AG04450 (cell line): ENCODE measurements at places on chromosomes 2 and 18.

DNA sequence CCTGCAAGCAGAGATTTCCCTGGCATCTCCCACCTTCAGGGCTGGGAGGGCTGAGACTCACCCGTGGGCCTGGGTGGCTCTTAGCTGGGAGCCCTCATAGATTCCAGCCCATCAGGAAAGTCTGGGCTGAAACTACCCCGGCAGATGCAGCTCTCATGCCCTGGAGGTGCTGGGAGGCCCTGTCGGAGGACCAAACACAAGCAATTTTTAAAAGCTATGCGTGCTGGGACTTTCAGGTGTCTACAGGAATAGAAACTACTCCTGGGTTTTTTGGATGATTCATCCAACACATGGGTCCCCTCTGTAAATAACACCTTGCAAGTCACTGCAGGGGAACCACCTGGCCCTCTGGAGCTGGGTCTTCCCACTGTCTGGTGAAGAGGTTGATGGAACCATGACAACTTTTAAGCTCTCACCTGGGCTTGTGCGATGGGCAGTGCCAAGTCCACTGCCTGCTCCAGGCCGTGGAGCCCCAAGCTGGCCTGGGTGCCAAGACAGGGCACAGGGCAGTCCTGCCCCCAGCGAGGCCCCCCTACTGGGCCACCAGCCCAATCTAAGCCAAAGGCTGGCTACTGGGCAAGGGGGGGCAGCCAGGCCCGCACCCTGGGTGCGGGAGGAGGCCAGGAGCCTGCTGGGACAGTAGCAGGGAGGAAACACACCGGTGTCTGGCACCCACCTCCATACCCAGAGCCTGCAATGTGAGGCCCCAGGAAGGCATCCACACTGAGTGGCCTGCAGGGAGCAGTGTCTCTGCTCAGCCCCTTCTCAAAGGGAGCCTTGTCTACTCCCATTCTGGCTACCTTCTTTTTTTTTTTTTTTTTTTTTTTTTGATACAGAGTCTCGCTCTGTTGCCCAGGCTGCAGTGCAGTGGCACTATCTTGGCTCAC, 1.1 kb upstream of the GPR55 start:
- no peak for DNase-seq

- DNase-seq = no peak
Observed at GRCh38 chr2:237542001-237542704, 24.2 kb upstream of the PRLH start.

- DNase-seq = no peak
Observed at GRCh38 chr2:133955169-133955568, 298.7 kb upstream of the MGAT5 start.

DNA sequence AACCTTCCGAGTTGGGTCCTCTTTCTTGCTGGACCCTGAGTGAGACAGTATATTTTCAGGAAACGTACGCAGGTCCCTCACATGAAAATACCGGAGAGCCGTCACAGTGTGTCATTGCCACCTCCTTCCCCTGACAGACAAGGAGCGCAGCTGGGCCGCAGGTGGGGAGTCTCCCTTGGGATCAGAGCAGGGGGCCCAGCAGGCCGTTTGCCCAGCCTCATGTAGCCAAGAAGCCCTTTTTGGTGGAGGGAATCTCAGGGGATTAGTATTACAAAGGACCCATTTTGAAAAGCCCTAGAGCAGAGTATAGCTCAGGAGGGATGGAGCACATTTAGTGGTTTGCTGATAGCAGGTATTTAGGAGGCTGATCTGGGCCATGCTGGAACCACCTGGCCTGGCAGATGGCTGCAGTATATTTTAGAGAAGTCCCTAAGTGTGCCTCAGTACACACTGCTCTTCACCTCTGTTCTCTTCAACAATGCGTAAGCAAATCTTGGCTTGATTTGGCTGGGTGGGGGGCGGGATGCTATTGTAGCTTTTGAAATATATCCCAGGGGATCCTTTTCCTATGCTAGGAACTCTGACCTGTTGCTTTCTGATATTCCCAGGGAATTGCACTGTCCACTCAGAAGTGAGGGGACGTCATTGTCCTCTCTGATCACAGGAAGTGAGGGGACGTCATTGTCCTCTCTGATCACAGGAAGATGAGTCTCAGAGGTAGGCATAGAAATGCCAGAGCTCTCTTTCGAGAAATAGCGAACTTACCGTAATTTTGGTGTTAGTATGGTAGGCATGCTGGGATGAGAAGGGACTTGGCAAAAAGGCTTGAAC, 171.9 kb downstream of the HRH4 start:
- no peak for DNase-seq

DNA sequence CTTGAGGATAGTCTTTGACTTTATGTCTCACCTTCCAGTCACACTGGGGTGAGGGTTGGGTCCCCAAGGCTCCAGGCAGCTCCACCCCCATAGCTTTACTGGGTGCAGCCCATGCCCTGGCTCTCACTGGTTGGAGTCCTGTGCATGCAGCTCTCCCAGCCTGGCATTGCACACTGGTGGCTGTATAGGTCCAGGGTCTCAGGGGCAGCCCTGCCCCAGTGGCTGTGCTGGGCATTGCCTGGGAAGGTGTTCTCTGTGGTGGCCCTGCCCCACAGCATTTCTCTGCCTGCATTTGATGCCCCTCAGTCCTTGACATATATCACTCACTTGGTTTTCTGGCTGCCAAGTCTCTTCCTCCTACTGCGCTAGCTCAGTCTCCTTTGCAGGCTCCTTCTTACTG, 21.2 kb downstream of the MPHOSPH10 start:
- no peak for DNase-seq

DNA sequence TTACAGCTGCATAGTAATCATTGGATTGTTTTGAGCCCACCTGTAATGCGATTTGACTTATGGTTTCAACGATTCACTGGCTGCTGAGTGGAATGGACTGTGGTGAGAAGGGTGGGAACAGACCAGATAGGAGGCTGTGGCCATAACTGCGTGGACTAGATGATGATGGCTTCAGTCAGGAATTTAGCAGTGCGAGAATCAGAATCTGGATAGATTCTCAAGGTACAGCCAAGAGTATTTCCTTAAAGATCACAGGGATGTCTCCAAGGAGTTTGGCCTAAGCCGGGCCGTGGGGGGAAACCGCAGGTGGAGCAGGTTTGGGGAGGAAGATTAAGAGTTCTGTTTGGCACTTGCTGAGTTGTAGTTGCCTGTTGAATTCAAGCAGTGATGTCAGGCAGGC, 44.0 kb upstream of the CHMP1B start:
- no peak for DNase-seq

DNA sequence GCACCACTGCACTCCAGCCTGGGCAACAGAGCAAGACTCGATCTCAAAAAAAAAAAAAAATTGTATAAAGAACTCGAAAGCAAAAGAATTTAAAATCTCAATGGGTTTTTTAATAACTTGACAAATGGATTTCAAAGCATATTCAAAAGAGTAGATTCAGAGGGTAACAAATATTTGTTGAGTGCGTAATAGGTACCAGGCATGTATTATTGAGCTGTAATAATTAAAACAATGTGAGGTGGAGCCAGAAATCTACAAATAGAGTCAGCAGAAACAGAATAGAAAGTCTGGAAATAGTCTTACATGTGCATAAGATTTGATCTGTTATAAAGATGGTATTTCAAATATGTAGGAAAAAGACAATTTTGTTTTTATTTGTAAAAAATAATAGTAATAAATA, 19.1 kb upstream of the RAB11FIP5 start:
- no peak for DNase-seq

GRCh38 chr2:189000221-189000620, 26.0 kb downstream of the COL3A1 start:
- no peak for DNase-seq

DNA sequence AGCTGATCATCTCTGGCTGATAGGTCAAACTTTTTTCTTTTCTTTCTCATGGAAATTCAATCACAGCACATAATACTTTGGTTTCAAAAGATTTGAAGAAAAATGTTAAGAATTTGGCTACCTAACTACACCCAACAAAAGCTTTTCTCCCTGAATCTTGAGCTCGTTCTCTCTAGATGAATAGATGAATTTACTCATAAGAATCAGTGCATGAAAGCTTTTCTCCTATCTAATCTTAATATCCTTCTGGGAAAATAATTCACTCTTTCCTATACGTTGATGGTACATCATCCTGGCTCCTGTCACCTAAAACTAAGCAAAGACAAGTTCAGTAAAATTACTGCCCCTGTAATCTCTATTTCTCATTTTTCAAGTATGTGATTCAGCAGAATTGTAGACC, 1479.1 kb downstream of the DPP10 start:
- no peak for DNase-seq

GRCh38 chr2:54626884-54627283, 96.6 kb upstream of the EML6 start:
- no peak for DNase-seq

GRCh38 chr2:152594022-152594766, 123.1 kb downstream of the PRPF40A start:
- DNase-seq = no peak

- no peak for DNase-seq
Observed at GRCh38 chr2:120993661-120994060, 258.0 kb downstream of the GLI2 start.

- DNase-seq = no peak
Observed at GRCh38 chr2:216517447-216518225, 19.0 kb downstream of the RPL37A start.
